ENCODE measurements at places on chromosomes 3 and 15.

DNA sequence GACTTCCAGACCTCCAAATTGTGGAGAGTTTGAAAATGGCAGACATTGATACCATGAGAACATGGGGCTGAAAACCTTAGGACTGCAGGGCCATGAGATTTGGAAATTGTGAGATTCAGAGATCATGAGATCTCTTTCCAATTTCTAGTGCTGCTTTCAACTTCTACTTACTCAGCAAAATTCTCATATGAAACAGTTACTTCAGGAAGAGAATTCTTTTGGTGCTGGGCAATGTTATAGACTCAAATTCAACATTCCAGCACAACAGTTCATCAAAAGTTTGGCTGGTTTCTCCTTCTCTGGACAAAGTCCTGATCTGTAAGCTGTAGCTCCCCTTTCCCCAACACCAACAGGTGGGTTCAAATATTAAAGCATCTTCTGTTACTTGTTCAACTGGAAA, 506.9 kb upstream of the NECTIN3 start:
- no peak for DNase-seq

GRCh38 chr3:187954516-187954872, 199.5 kb upstream of the LPP start:
- DNase-seq: no peak

- DNase-seq: no peak
Measured at GRCh38 chr15:52437646-52438045, 91.0 kb downstream of the MYO5A start.

- DNase-seq: peak; percentile 11
Measured at GRCh38 chr15:68441045-68441743, 9.2 kb upstream of the ITGA11 start.

GRCh38 chr3:40054568-40055222, 245.3 kb downstream of the MYRIP start:
- no peak for DNase-seq

DNA sequence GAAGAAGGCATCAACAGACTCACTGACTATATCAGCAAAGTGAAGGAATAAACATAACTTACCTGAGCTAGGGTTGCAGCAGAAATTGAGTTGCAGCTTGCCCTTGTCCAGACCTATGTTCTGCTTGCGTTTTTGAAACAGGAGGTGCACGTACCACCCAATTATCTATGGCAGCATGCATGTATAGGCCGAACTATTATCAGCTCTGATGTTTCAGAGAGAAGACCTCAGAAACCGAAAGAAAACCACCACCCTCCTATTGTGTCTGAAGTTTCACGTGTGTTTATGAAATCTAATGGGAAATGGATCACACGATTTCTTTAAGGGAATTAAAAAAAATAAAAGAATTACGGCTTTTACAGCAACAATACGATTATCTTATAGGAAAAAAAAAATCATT, 17.8 kb downstream of the LMOD3 start:
- DNase-seq: no peak

- peak; percentile 84 for DNase-seq
Measured at GRCh38 chr15:92082006-92082843, 228.7 kb downstream of the SLCO3A1 start.

GRCh38 chr15:61137105-61137792, 91.9 kb downstream of the RORA start:
- no peak for DNase-seq

- DNase-seq: no peak
Measured at GRCh38 chr15:29120593-29121368, 148.8 kb downstream of the NSMCE3 start.

DNA sequence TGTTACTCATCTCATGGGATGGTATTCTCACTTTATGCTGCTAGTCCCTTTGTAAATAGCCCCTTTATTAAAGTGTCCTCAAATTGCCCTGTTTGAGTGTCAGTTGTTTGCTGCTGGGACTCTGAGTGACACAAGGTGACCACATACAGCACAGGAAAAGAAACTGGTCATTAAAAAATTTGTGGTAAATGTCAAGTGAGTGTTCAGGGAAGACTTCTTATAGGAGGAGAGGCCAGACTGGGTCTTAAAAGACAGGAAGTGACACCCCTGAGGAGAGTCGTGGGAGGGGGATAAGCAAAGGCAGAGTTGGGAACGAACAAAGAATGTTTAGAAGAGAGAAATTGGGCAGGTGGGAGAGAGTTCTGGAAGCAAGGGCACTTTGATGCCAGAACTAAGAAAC, 35.2 kb downstream of the CCR3 start:
- no peak for DNase-seq

GRCh38 chr3:40924559-40925141, 274.7 kb upstream of the CTNNB1 start:
- DNase-seq: no peak

DNA sequence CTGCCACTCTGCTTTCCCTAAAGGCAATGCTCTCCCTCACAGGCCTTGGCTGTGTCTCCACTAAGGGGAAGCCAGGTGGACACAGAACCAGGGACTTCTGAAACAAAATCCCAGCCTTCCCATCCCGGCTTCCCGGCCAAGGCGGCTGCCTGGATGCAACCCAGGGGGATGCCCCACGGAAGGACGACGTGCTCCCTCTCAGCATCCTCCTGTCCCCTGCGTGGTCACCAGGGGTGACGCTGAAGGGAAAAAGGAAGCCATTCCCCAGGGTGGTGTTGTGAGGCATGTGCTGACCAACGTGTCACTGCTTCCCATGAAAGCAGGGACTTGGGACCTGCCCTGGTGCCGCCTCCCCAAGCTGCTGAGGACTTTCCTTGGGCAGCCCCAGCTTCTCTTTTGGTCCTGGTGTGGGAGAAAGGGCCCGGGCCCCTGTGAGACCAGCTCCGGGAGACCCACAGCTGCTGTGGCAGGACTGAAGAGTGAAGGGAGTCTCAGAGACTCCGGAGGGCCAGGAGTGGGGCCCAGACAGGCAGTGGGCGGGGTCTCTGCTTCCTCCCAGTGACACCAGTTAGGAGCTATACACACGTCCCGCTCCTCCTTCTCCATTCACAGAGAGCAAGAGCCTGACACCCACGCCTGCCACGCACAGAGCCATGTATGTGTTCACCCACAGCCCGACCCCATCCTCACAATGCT, 139.2 kb downstream of the NUP210 start:
- DNase-seq: no peak

- no peak for DNase-seq
Measured at GRCh38 chr3:46931631-46932331, 44.8 kb downstream of the CCDC12 start.

DNA sequence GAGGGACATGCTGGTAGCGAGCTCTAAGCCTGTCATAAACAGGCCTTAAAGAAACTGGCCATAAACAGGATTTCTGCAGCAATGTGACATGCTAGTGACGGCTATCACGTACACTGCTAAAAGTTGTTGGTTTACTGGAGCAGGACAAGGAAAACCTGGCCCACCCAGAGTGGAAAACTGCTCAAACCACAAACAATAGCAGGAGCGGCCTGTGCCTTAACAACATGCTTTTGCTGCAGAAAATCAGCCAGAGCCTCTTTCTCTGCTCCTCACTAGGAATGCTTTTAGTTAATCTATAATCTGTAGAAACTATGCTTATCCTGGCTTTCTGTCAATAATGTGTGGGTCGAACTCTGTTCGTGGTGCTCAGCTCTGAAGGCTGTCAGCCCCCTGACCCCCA, 202.9 kb upstream of the UBE3A start:
- DNase-seq: no peak

DNA sequence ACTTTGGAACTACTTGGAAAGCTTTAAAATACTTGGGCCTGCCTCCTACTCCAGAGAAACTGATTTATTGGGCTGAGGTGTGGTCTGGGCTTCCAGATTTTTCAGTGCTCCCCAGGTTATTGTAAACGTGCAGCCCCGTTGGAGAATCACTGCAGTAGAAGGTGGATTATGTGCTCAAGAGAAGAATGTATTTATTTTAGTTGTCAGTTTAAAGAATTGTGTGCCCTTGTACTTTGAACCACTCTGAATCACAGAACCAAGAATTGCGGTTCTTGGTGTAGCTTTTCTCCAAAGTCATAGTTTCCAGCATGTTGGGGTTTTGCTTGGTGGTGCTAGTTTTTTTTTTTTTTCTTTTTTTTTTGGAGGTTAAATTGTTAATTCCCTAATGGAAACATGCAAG, 1.6 kb downstream of the TATDN2 start:
- DNase-seq: no peak

DNA sequence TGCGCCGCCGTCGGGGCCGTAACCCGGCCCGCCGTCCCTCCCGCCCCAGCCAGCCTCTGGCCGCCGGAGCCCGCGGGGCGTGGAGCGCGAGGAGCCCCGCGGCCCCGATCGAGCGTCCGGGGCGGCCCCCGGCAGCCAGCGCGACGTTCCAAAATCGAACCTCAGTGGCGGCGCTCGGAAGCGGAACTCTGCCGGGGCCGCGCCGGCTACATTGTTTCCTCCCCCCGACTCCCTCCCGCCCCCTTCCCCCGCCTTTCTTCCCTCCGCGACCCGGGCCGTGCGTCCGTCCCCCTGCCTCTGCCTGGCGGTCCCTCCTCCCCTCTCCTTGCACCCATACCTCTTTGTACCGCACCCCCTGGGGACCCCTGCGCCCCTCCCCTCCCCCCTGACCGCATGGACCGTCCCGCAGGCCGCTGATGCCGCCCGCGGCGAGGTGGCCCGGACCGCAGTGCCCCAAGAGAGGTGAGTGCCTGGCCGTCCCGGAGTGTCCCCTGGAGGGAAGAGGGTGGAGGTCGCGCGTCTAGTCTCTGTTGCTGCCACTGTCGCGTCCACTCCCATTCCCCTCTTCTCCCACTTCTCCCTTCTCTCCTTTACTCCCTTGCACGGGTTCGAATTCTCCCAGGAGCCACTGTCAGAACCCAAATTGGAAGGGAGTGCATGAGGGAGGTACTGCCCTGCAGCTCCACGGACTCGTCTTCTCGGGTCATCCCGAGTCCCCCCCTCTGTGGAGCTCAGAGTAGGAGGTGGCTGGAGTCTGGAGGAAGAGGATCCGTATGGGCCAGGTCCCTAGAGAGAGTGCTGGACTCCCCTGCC, 585 bp downstream of the CSK start:
- DNase-seq: peak; percentile 60

GRCh38 chr15:55775316-55775715, 32.4 kb upstream of the PRTG start:
- DNase-seq: no peak

- DNase-seq: no peak
Measured at GRCh38 chr3:13066236-13066635, 7.0 kb downstream of the IQSEC1 start.

DNA sequence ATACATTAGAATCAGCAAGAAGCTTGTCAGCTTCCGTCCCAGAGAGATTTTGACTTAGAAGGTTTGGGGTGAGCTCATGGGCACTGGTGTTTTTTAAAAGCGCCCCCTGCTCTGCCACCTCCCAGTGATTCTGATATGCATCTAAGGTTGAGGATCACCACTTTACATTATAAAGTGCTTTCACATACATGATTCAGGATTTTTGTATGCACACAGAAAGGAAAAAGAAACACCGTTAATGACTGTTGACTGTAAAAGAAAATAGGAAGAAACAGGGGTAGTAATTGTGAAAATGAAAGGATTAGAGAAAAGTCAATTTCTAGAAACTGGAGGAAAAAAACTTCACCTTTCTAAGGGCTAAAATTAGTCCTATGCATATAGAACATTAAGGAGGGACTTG, 104.9 kb upstream of the ZBED2 start:
- DNase-seq: no peak

- DNase-seq: no peak
Measured at GRCh38 chr3:58029842-58030584, 21.8 kb downstream of the FLNB start.

GRCh38 chr15:40856746-40857145, 12.9 kb downstream of the SPINT1 start:
- DNase-seq: no peak

All from femur (tissue), 1 donor.